ENCODE measurements at places on chromosomes 2 and 18.

- no peak for DNase-seq
Observed at GRCh38 chr2:27021253-27022049, 11.3 kb upstream of the TMEM214 start.

DNA sequence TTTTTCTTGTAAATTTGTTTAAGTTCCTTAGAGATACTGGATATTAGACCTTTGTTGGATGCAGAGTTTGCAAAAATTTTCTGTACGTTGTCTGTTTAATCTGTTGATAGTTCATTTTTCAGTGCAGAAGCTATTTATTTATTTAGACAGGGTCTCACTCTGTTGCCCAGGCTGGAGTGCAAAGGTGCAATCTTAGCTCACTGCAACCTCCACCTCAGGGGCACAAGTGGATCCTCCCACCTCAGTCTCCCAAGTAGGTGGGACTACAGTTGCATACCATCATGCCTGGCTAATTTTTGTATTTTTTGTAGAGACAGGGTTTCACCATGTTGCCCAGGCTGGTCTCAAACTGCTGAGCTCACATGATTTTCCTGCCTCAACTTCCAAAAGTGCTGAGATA is 568.2 kb upstream of the REG3G start:
- no peak for DNase-seq

- no peak for DNase-seq
Observed at GRCh38 chr18:23057096-23057495, 78.2 kb upstream of the CABLES1 start.

- DNase-seq, result no peak
Observed at GRCh38 chr18:38221476-38222100, 656.0 kb upstream of the CELF4 start.

Measured in left lung (tissue), 14 donors.